NCI-H1417 (cell line): ENCODE measurements at places on chromosomes 3 and 15.
A peak's percentile ranks its signal among the peaks of the same experiment; 100 is the strongest.

DNA sequence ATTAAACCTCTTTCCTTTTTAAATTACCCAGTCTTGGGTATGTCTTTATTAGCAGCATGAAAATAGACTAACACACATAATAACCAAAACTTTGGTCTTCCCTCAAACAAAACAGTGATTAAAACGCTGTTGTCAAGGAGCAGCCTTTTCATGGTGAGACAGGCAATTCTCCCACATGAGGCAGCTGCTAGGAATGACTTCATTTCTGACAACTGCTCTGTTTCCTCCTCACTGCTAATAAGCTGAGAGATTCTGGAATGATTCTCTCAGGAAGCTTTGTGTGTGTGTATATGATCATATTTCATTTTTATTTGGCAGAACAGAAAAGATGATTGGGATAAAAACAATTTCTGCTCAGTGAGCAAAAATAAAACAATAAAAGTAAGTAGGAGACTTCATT lies 580.6 kb upstream of the ADAMTS9 start:
- DNase-seq: no peak

DNA sequence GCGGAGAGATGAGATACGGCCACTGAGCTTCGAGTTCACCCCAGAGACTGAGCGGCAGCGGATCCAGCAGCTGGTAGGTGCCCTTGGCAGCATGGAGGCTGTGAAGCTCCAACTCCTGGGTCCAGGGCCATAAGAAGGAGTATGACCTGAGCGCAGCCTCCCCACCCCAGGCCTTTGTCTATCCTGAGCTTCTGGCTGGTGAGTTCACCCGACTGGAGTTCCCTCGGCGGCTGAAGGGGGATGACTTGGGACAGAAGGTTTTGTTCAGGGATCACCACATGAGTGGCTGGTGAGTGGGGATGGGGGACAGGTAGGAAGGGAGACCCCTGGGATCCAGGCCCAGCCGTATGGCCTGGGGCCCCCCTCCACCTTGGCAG lies 2.6 kb downstream of the PPM1M start:
- DNase-seq: no peak

DNA sequence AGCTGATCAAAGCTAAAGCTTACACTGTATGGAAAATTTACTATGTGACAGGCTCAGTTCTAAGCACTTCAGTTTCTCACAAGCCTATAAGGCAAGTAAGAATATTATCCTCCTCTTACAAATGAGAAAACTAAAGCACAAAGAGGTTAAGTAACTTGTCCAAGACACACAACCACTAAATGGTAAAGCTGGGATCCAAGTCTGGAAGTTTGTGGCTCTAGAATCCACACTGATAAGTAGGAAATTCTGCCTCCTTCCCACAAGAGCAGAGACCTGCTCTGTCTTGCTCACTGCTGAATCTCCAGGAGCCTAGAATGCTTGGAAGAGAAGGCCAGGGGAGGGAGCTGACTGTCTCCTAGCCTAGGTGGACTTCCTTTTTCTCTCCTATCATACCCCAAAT lies 60.6 kb downstream of the MAGI1 start:
- DNase-seq: no peak

- DNase-seq: peak; percentile 80
Observed at GRCh38 chr15:84654689-84655453, 788 bp upstream of the WDR73 start.

DNA sequence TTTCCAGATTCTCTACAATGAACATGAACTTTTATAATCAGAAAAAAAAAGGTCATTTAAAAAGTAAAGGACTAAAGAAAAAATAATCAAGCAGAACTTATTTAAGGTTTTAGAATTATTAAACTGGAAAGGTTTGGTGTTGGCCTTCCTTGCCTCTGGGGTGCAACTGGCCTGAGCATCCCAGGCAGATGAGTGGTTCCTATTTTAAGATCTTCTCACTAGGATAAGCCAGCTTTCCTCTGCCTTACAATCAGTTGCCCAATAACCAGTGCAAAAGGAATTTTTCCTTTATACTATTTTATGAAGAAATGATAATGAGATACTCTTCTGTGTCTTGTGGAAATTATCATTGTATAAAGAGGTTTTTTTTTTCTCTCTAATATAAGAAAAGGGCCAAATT lies 56.6 kb downstream of the SEC22A start:
- DNase-seq: no peak

- no peak for DNase-seq
Observed at GRCh38 chr15:40563426-40563825, 1.4 kb downstream of the CCDC32 start.

- no peak for DNase-seq
Observed at GRCh38 chr3:57036952-57037351, 23.5 kb upstream of the SPATA12 start.

DNA sequence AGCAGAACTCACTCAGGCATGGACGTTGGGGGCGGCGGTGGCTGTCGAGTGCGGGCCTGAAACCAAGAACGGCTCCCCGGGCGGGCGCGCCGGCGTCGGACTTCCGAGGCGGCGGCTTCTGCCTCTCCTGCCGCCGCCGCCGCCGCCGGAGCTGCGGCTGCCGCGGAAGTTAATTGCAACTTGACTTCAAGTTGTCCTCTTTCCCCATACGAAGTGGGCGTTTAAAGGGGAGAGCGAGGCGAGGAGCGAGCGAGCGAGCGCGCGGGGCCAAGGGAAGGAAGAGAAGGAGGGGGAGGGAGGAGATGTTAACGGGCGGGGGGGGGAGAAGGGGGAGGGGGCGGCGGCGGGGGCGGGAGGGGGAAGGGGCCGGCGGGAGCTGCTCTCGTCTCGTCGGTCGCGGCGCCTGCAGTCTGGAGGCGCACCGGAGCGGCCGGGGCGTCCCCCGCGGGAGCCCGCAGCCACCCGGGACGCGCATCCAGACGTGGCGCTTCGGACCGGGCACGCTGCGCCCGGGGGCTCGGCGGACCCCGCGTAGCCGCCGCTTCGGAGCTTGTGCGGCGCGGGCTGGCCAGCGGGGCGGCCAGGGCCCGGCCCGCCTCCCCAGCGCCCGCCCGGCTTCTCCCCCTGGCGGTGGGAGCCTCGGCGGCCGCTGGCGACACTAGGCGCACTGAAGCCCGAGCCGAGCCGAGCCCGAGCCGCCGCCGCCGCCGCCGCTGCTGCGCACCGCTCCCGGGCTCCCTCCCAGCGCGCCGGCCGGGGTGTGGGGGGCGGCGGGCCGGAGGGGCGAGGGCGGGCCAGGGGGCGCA lies 19.7 kb upstream of the SATB1 start:
- peak; percentile 42 for DNase-seq

DNA sequence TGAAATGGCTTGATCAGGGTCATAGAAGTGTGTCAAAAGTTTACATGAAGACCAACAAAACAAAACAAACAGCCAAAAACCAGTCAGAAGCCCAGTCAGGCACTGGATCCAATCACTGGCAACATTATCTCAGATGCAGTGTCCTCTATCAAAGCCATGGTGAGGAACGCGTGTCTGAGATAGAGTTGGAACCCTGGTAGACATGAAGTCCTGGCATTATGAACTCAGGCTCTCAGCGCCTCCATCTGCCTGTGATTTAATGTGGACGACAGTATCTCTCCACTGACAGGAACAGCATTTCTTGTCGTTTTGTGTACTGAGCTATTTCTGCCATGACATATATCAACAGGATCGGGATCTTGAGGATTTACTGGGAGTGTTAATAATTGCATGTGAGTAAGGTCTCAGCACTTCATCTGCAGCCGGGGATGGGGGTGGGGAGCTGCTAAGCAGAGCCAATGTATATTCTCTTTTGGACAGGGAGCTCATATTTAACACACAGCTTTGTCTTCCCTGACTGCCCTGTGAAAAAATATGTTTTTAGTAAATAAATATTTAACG lies 1120.0 kb downstream of the IGSF11 start:
- no peak for DNase-seq

GRCh38 chr15:88818920-88819319 lies 15.7 kb downstream of the ACAN start:
- DNase-seq: no peak

GRCh38 chr3:99410789-99411311 lies 227.5 kb upstream of the COL8A1 start:
- DNase-seq: no peak

DNA sequence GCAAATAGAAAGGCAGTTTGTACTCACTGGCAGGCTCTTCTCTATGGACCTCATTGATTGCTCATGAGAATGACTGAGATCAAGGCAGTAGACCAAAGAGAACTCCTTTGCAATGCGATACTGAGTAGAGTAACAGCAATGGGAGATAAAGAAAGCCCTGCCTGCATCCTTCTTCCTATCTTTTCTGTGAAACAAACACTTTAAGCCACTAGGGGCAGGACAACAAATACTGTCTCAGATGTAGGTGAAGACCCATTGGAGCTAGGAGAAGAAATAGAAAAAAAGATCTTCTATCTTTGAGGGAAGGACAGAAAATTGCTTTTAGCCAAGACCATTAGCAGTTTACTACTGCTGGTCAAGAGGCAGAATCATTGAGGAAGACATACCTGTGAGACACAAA lies 117.6 kb upstream of the IGSF10 start:
- DNase-seq: no peak

GRCh38 chr3:24678421-24678865 lies 183.8 kb upstream of the THRB start:
- DNase-seq: no peak

DNA sequence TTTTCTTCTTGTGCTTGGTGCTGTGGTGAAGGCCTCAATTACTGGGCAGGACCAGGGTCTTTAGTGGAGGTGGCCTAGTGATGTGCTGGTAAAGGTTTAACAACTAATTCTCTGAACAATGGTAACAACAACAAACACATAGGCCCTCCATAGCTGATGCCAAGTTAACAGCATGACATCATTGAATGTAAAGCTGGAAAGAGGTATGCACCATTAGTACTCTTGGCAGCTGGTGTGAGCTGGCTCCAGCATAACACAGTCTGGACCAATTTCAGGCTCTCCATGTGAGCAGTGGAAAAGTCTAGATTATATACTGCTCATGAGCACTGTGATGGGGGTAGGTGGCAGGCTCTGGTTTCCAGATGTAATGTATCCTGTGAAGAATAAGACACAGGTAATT lies 61.8 kb downstream of the SLC7A14 start:
- no peak for DNase-seq

GRCh38 chr15:67161881-67162280 lies 92.6 kb downstream of the AAGAB start:
- no peak for DNase-seq

- DNase-seq: no peak
Observed at GRCh38 chr15:101269479-101270223, 7.6 kb downstream of the SELENOS start.

GRCh38 chr3:23720059-23720458 lies 85.7 kb upstream of the UBE2E1 start:
- no peak for DNase-seq

DNA sequence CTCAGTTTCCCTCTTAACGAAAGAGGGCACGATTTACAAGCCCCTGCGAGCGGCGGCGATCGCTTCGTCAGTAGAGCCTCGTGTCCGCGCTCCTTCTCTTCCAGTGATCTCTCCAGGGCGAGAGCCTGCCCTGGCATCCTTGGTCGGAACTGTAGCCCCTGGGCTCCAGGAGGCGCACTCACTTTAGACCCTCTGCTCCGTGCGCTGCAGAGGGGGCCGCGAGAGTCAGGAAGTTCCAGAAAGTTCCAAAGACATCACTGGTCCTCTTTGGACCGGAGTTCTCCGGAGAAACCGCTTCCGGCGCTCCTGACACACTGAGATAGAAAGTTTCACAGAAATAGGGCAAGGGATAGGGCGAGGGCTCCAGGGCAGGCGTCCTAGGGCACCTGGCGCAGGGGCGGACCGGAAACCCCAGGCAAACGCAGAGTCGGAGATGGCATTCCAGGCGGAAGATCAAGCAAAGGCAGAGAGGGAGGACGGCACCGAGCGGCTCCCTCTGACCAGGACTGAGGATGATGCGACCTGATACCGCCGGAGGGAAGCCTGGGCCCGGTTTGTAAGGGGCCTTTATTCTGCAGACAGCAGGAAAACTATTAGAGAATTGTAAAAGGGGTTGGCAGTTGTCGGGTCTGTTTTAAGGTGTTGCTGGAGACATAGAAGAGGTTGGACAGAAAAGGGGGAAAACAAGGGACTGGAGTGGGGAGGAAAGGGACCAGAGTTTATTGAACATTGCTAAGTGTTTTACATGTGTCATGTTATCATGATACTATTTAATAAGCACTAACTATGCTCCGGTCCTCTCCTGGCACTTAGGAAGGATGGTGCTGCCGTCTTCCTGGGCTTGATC lies 1.3 kb upstream of the CPEB1 start:
- no peak for DNase-seq

DNA sequence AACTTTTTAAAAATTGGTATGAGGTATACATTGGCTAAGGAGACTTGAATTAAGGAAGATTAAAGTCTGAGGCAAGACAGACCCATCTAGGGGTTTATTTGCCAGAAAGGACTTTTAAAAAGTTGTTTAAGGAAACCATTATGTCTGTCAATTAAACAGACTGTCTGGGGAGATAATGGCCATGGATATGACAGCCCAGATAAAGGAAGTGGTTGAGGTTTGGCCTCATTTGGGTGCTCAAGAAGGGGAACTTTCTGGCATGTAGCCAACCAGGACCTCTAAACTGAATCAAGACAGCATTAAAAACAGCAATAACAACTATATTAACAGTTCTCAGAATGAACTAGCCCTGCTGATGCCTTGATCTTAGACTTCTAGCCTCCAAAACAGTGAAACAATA lies 9.9 kb upstream of the CD200R1L start:
- no peak for DNase-seq

DNA sequence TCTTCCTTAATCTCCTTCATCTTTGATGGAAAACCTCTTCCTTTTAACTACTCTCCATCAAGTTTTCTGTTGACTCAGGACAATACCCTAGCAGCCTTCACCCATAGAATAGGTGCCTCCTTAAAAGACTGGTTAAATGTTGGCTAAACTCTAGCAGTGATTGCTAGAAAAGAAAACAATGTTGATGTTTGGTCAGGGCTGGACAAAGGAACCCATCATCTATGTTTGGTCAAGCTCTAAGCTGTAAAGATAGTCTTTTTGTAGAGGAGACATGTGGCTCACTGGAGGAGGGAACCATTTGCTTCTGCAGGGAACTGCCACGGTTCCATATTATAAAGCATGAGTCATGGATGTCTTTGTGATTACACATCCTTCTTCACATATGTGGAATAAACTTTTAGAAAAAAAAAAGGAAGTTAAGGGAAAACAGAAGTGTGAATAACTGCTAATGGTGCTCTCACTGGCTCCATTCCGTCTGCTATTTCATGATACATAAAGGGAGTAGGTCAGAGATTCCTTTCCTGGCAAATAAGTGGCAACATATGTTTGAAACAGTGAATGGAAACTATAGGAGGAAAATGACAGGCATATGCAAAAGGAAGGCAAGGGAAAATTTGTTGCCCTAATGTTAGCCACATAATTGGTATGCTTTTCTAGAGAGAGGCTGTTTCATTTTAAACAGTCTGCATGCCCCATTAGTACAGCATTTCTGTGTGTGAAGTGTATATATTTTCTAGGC lies 78.2 kb downstream of the CMSS1 start:
- no peak for DNase-seq

DNA sequence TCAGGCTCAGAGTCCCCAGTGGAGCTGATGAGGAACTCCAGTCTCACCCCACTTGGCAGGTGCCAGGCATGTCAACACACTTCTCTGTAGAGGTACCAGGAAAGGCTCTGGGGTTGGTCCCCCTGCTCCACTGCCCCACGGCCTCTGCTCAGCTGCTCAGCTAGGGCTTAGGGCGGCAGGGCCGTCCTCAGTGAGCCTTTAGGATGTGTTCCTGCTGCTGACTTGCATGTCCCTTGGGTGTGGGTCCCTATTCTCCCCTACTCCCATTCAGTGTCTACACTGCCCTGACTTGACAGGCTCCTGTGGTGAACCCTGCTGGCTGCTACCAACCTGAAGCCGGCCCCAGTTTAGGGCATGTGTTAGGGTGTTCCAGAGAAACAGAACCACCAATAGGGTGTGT lies 17.9 kb upstream of the POLG start:
- DNase-seq: no peak
